ENCODE measurements at places on chromosomes 6 and 20.

DNA sequence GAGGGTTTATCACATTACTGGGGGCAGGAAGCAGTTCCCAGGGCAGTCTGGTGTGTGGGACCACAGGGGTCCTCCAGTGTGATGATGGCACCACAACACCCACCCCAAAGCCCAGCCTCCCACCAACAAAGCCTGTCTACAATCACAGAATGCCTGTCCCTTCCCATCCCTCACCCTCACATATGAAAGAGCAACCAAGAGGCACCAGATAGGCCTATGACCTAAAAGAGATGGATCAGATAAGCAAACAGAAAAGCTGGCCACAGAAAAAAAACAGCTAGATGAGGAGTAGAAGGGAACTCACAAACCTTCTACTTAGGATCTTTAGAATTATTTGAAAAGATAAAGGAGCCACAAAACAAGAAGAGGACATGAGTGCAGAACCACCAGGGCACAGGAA, 54.3 kb downstream of the SERAC1 start:
- DNase-seq, result no peak

DNA sequence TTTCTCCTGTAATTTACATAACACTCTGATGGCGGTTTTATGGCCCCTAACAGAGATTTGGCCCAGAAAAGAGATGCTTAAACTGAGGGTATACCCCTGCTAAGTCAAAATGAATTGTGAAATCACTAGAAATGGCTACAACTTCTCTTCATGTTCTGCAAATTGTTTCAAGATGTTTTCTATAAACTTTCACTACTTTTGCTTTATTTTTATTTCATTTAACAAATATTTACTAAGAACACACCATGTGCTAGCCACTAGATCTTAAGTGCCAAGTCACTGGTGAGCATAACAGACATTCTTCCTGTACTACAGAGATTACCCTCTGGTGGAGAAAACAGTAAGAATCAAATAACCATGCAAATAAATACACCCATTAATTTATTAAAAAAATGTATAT, 87.6 kb downstream of the KCNQ5 start:
- DNase-seq, result no peak

DNA sequence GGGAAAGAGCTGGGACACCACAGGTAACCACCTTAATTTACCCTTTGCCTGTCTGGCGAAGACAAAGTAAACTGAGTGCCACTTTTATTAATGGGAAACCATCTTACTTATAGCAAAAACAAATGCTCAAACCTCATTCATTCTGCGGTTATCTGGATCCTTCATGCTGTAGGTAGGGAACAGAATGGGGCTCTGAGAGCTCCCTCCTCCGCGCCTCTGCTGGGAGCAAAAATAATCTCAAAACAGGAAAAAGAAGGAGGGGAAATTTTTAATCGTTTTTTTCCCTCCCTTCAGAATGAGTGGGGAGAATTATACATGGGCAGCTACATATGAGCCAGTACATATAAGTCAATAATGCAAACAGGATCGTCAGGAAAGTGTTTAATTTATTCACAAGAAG, 177.3 kb downstream of the GMPR start:
- DNase-seq, result no peak

DNA sequence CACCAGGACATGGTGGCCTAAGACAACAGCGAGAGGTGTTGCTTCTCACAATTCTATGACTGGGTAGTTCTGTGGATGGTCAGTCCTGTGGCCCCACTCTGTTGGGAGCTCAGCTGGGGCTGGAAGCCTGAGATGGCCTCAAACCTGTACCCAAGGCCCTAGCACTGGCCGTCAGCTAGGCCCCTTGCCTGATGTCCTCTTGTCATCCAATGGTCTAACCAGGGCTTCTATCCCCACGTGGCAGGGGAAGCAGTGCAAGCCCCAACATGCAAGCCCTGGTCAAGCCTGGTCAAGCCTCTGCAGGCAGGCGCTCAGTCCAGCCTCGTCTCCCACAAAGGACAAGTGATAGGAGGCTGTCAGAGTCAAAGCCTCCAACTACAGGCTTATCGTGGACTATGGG, 196.5 kb upstream of the CST7 start:
- no peak for DNase-seq

DNA sequence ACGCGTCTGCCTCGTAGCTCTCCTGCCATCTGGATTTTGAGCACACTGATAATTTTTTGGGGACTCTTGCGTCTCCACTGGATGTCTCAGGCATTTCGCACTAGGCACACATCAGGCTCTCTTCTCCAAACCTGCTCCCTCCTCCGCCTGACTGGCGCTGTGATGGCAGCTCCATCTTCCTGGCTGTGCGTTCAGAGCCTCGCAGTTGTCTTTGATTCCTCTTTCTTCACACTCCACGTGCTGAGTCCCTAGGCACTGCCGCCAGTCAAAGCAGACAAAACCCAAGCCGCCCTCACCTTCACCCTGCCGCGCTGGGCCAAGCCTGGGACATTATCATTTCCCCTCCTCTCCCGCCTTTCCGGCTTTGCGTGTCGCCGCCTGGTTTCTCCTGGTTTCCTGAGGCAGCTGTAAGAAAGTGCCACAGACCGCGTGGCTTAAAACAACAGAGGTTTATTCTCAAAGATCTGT, 778 bp downstream of the PSMG4 start:
- DNase-seq, result peak; percentile 41

GRCh38 chr6:27662769-27663168, 189.9 kb upstream of the ZNF184 start:
- no peak for DNase-seq

DNA sequence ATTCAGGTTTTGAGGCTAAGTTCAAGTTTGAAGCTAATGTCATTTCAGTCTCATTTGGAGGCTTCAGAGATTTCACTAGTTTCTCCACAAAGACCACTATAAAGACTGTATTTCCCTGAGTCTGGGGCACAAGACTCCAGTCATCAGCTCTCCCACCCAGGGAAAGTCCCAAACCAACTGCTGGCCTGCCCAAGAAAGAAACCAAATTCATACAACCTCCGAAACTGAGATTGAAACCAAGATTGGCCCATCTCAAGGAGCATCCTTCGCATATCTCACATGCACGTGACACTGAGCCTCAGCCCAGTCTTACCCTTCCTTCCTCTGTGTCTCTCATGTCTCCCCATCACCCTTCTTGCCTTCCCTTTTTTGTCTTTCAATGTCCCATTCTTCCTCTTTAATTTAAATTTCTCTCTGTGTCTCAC, 3.5 kb upstream of the LTA start:
- no peak for DNase-seq

DNA sequence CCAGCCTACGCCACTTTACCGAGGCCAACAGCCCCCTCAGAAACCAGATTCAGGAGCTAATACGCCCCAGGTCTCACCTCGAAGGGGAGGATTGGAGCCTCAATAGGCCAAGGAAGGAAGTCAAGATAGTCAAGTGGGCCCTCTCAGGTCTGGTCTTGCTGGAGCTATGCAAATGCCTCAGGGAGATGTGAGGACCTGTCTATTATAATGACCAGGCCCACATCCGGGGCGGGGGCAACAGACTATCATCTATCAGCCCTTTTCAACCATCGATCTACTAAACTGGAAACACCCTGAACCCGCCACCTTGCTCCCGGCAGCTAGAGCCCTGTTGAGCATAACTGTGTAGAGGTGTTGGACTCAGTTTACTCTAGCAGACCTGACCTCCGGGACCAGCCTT, 12.7 kb upstream of the GSTA3 start:
- no peak for DNase-seq
